ENCODE measurements at places on chromosomes 12 and 14.

GRCh38 chr12:95962222-95962621 is 19.1 kb downstream of the AMDHD1 start:
- DNase-seq = no peak

DNA sequence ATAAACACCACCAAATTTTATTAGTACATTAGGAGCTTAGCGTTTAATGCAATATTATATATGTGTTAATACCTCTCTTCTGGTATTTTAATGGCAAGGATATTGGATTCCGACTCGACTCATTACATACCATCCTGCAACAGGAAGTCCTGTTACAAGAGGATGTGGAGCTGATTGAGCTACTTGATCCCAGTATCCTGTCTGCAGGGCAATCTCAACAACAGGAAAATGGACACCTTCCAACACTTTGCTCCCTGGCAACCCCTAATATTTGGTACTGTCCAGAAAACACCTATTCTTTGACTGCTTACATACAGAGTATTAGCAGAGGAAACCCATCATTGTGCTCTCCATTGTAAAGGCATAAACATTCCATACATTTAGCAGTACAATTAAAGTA is 45.2 kb downstream of the VEZT start:
- no peak for DNase-seq

DNA sequence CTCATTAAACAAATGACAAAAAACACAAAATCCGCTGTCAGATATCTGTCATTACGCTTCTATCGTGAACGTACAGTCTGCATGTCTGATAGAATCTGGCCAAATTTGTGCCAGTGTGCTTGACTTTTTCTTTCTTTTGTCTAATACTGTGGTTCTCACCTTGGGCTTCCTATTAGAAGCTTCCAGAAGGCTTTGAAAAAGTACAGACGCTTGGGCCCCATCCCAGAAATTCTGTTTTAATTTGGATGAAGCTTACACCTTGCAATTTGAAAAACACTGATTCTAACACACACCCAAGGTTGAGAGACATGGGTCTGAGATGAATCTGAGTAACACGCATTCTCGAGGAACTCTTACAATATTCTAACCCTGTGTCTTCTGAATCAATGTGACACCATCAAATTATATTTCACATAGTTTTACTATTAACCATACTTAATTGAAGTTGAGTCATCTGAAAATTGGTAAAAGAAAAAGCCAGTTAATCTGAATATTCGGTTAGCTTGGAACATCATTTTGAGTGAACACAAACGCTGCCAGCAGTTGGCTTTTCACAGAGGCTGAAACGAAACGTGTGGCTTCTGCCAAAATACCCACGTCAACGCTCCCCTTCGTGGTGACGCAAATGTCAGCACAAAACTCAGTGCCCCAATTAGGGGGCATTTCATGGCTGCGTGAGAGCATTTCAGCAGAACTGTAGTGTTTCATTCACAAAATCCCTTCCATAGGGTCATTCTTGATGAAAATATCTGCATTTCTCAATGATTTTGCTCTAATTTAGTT is 420.5 kb downstream of the TMEM132D start:
- no peak for DNase-seq

DNA sequence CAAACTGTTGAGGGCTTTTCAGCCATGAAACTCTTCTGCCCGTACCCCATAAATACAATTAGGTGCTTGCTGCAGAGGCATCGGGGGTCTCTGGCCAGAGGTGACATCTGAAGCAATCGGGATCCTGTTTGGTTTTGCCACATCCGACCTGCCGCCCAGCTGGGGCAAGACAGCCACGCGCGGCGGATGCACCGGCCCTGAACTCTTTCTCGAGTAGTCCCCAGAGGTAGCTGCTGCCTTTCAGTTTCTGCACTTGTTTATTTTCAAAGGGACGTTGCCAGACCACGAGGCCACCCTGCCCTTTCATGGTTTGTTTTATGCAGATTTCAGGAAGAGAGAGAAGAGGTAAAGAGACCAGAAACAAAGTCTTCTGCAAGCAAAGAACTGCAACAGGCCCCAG is 10.6 kb upstream of the MLXIP start:
- no peak for DNase-seq

DNA sequence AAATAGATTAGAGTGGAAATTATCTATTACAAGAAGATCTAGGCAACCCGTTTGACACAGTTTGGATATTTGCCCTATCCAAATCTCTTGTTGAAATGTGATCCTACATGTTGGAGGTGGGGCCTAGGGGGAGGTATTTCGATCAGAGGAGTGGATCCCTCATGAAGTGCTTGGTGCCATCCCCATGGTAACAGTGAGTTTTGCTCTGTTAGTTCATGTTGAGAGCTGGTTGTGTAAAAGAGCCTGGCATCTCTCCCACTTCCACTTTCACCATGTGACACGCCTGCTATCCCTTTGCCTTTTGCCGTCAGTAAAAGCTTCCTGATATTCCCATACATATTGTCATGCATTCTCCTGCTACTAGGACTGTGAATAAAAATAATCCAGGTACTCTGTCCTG is 66.4 kb upstream of the FLRT2 start:
- no peak for DNase-seq

- DNase-seq = no peak
Observed at GRCh38 chr14:38951451-38951850, 151.6 kb downstream of the SEC23A start.

- DNase-seq = no peak
Observed at GRCh38 chr12:40569626-40570179, 122.5 kb upstream of the CNTN1 start.

- no peak for DNase-seq
Observed at GRCh38 chr12:41992022-41992421, 152.7 kb downstream of the GXYLT1 start.

GRCh38 chr12:107320033-107320928 is 226.9 kb upstream of the CRY1 start:
- peak; percentile 83 for DNase-seq

GRCh38 chr12:67804168-67804567 is 155.6 kb downstream of the DYRK2 start:
- no peak for DNase-seq

GRCh38 chr12:83318386-83319098 is 631.8 kb downstream of the TMTC2 start:
- no peak for DNase-seq

GRCh38 chr14:93855737-93856136 is 67.5 kb upstream of the PRIMA1 start:
- no peak for DNase-seq

DNA sequence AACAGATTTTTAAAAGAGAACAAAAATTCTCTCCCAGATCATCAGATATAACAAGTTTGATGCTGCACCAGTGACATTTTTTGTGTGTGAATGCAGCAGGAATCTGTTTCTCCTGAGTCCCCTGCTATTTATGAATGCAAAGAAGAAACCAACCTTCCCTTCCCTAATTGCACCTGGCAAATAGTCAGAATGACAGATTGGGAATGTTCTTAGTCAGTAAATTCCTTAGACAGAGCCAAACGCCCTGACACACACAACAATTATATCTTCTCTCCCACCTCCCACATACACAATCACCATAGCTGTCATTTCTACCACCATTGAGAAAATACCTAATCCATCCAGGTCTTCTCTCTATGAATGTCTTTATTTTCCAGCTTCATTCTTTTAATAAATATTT is 174.4 kb downstream of the ALG10B start:
- no peak for DNase-seq

GRCh38 chr14:91929700-91930099 is 17.8 kb downstream of the FBLN5 start:
- DNase-seq = no peak

DNA sequence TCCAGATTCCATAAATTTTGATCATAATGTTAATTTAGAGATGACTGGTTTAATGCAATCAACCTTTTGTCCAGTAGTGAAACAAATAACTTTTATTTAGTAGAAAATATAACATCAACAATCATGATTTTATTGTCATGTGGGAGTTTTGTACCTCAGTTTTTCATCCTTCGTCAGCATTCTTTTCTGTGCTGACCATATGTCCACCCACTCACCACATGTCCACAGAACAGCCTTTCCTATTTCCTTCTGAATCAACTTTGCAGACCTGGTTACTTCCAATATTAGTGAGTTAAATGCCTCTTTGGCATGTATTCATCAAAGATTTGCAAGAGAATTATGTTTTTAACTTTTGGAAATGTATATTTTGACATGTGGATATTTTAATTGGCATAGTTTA is 36.8 kb upstream of the CNTN1 start:
- no peak for DNase-seq

DNA sequence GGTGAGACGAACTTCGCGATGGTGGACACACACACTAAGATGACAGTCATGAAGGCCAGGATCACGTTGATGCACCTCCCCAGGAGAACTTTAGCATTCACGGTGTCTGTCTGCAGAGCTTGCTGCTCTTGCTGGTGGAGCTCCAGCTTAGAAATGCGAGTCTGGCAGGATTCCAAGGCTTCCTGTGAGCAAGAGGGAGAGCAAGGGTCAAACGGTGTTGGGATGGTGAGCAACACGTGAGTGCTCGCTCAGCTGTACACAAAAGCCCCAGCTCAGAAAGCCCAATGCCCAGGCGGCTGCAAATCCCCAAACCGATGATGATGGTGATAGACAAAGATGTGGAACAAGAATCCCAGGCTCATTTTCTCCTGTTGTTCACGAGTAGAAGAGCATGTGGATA is 78.8 kb downstream of the TMCC3 start:
- no peak for DNase-seq

DNA sequence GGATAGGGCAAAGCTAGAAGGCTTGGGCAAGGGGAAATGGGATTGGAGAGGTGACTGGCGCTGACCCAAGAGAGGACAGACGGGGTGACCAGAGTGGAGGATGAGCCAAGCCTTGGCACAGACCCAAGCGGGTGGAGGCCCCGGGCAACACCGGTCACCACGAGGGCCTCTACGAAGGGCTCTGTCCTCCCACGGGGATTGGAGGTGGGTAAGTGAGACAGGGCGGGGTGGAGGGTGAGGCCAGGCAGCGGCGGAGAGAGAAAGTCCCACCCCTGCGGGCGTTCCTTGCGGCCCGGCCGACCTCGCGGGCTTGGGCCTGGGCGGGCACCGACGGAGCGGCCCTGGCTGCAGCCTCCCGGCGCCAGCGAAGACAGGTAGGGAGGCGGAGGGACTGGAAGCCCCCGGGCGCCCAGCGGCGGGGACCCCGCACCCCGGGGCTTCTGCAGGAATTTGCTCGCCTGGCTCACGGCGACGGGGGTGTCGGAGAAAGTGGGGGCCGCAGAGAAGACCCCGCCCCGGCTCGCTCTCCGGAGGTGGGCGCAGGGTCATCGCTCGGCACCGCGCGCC is at the start of gene PAPLN:
Gene PAPLN (plus strand): TSS at position 288 of the 567 bp plus-strand sequence. CDS start 2,273 bp downstream, outside the sequence.
- no peak for DNase-seq

DNA sequence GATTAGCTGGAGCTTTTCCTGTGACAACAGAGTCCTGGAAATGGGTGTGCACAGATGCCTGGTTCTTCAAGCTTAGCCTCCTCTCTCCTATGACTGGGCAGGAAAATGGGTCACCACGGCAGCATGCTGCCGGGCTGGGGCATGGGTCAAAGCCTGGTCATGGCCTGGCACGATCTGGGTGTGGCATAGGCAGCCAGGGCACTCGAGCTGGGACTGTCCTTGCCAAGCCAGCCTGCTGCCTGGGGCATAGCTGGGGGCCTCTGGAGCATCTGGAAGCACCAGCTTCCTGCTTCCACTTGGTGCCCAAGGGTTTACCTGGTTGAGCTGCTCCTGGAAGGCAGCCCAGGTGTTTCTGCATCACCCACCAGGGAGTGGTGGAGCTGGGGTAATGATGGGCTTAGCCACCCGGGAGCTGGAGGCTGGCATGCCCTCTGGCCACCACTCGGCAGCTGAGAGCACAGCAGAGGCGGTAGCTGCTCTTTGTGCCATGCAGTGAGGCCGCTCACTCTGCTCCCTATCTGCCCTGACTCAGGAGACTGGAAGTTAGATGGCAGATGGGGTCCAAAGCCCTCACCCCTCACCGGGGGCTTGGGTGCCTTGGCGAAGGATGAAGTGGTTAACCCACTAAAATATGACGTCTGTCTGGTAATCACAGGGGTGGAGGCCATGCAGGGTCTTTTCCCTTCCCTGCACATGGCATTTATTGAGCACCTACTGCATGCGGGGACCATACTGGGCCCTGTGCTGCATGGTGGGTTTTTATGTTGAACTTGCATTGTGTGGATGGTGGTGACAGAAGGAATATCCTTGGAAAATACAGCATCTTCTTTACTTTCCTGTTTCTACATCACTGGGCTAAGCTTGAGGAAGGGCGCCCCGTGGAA is 1.7 kb downstream of the OTUB2 start:
- no peak for DNase-seq

DNA sequence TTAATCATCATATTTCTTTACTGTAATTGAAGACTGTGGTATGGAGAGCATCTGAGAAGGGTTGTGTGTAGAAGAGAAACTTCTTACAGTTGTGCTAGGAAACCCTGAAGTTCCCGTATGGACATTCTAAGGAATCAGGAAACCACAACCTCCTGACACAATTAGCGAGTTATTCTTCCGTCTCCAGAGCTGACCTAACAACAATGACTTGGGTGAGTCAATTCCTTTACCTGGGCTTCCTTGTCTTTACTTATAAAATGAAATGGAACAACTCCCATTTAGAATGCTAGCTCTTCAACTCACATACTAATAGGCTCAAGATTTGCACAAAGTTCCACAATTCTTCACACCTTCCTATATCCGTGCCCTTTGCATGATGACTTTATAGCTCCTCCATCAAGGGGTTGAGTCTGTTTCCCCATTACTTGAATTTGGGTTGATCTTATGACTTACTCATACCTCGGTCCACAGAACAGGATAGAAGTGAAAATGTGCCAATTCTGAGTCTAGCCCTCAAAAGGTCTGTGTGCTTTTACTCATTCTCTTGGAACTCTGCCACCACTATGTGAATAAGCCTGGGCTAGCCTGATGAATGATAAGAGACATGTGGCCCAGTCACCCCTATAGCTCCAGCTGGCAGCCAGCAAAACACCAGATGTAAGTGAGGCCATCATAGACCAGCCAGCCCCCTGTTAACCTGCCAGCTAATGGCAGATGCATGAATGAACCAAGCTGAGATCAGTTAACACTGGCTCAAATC is 459.4 kb downstream of the ETNK1 start:
- no peak for DNase-seq

DNA sequence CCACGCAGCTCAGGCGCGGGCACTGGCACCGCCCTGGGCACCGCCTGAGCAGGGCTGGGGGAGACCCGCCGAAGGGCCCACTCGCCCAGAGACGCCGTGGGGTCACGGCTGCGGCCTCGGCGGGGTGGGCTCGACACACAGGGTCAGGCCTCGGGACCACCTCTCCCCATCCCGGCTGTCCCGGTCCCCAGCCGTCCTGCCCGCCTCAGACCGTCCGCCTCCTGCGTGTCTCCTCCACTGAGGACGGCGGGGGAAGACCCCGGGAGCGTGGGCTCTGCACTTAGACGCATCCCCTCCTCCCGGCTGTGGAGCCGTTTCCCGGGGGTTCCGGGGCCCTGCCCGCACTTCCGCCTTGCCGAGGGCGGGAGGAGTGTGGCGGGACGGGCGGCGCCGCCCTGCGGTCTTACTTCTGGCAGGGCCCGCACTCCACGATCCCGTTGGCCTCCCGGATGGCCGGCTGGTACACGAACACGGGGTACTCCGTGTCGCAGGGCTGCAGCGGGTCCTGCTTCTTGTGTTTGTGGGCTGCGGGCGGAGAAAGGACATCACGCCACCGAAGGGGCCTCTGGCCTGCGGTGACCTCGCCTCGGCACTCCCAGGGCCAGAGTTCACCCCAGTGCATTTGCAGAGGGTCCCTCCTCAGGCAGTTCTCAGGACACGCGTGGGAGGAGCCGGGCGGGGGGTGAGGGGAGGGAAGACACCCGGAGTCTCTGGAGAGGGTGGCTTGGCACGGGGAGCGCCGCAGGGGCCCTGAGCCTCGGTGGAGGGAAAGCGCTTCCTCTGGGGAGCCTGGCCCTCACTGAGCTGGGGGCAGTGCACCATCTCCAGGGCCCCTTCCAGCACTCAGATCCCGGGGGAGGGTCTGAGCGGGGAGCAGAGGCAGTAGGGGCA is 23.1 kb upstream of the LRTM2 start:
- peak; percentile 55 for DNase-seq

Data from stimulated activated naive CD4-positive, alpha-beta T cell (primary cell).